ENCODE measurements at places on chromosomes 7 and 10.

DNA sequence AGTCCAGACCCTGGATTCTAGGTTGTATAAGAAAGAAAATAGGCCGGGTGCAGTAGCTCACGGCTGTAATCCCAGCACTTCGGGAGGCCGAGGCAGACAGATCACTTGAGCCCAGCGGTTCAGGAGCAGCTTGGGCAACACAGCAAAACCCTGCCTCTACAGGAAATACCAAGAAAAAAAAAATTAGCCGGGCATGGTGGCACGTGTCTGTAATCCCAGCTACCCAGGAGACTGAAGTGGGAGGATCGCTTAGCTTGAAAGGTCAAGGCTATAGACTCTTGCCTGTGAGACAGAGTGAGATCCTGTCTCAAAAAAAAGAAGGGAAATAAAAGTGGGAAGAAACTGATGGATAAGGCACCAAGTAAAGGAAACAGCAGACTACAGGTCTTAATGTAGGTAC is 287.9 kb upstream of the KLF14 start:
- no peak for DNase-seq

DNA sequence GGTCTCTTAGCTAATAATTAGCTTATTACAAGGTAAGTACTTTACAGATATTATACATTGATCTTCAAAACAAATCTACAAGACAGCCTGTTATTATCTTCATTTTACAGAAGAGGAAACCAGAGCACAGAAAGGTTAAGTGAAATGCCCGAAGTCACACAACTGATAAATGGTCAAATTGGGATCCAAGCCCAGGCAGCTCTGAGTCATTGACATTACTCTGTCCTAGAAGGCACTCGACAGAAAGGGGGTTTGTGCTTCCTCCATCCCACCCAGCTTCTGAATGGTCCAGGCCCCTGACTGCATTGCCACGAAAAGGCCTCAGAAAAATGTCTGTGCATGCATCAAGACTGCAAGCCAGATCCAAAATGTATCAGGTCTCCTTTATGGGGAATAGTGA is 81.3 kb upstream of the ZNF438 start:
- no peak for DNase-seq

- no peak for DNase-seq
Measured at GRCh38 chr10:62653254-62653653, 151.3 kb upstream of the ADO start.

GRCh38 chr10:62635127-62635526 is 169.4 kb upstream of the ADO start:
- DNase-seq = no peak

GRCh38 chr10:2897619-2898508 is 169.5 kb upstream of the PFKP start:
- DNase-seq = no peak

DNA sequence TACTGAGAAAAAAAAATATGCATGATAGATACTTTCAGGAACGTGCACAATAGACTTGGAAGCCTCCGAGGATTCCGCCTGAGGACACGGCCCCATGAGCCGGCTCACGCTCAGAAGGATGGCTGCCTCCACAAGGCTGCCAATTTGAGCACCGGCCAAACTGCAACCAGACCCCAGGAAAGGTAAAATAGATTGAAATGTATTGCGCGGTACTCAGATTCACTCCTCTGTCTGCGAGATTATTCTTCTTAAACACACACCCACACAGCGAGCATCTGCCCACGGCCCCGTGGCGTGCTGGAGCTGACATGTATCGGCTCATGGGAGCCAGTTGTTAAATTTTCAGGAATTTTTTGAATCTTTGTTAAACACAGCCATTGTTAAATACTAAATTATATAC is 653.2 kb upstream of the MKI67 start:
- no peak for DNase-seq

GRCh38 chr10:80582286-80582960 is 44.7 kb downstream of the SH2D4B start:
- no peak for DNase-seq

DNA sequence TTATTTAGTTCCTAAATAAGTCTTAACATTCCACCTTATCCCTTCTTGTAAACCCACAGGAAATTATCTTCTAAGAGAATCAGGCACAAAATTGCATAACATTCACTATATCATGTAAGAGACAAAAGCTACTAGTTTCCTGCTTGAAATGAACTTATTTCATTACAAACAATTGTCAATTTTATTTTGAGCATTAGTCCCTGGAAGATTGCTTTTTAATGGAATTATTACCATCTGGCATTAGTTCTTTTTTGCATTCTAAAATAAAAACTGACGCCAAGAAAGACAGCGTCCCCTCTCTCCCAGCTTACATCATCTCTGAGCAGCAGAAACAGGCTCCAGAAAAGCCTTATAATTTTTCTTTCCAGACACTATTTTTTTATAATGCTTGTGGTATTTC is 121.8 kb downstream of the NOC3L start:
- no peak for DNase-seq

DNA sequence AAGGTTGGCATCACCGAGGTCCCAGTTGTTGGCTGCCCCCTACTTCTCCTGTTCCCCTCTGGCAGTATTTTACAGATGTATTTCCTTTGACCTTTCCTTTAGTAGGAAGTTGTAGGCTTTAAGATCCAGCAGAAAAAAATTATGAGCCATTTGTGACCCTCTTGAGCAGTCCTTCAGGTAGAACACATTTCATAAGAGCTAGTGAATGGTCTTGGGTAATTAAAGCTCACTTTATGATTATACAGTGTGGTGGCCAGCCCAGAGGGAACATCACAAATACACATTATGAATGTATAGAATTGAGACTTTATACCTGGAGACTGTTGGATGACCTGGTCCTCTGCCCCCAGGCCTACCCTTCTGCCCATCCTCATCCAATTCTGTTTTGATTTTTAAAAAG is 57.0 kb downstream of the KAT6B start:
- no peak for DNase-seq

- no peak for DNase-seq
Measured at GRCh38 chr7:246451-246850, 43.5 kb upstream of the FOXL3 start.
